Endothelial cell (in vitro differentiated cells): ENCODE measurements at places on chromosomes 7 and 10.

GRCh38 chr10:59036311-59037017 is 140.0 kb upstream of the PHYHIPL start:
- no peaks in the 10 kb centered on the region for H3K36me3 ChIP-seq
- peaks cover 3% of the 10 kb centered on the region for H3K27me3 ChIP-seq
- no peaks in the 10 kb centered on the region for H3K4me1 ChIP-seq
- H3K4me3 ChIP-seq: no peak overlapping the region
- H3K27ac ChIP-seq: no peak overlapping the region

GRCh38 chr7:126450269-126450671 is 802.5 kb downstream of the GRM8 start:
- H3K36me3 ChIP-seq: no peaks in the 10 kb centered on the region
- H3K4me3 ChIP-seq: no peak overlapping the region
- no peaks in the 10 kb centered on the region for H3K4me1 ChIP-seq
- no peaks in the 10 kb centered on the region for H3K27me3 ChIP-seq

DNA sequence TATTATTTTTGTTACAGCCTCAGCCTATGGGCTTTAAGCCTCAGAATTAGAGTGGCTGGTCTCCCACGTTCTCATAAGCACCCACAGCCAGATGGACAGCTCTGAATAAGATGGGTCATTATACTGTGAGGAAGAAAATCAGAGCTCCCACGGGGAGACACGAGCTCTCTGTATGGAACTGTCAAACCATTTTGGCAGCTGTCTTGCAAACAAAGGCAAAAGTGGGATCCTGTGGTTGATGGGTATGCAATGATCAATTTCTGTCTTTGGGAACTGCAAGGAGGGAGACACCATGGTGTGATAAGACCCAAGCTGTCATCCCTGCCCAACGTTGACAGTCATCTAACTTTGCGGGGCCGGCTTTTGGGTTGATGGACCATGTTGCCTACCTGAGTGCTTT is 614.3 kb downstream of the TYW1 start:
- H3K27ac ChIP-seq: no peak overlapping the region
- no peaks in the 10 kb centered on the region for H3K4me1 ChIP-seq
- no peak for DNase-seq
- H3K4me3 ChIP-seq: no peak overlapping the region

DNA sequence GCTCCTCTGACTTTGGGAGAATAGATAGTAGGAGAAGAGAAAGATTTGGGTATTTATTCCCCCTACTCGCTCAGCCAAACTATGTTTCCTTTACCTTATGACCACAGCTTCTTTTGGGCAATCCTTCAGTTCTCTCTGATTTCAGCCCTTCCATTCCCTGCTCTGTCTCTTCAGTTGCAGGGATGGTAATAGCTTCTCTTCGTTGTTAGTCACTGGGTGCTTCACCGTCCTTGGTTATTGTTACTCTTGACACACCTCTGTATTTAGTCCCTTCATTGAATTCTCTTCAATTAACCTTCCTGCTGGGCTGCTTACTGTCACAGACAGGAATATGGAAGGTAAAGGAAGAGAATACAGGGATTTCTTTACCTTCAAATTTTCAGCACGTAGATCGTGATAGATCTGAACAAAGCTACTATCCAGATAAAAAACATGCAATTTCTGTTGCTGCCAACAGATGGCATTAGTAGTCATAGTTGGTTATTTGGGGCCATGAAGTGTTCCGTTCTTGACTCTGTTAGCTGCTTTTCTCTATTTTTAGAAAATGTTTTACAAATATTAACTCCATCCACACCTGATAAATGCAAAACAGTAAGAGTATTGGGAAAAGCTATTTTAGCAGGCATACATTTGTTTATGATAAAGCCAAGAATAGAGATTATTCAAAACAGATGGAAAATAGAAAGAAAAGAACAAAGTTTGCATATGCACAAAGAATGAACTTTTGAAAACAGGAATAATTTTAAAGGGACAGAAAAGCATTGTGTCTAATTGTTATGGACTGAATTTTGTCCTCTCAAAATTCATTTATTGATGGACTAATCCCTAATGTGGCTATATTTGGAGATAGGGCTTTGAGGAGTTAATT is 14.0 kb upstream of the PTTG1IP2 start:
- no peak for DNase-seq
- H3K36me3 ChIP-seq: no peaks in the 10 kb centered on the region
- H3K4me1 ChIP-seq: no peaks in the 10 kb centered on the region
- H3K27me3 ChIP-seq: no peaks in the 10 kb centered on the region

GRCh38 chr7:105426606-105427146 is 38.0 kb upstream of the SRPK2 start:
- H3K27ac ChIP-seq: no peak overlapping the region
- peaks cover 4% of the 10 kb centered on the region for H3K27me3 ChIP-seq
- DNase-seq: no peak
- H3K36me3 ChIP-seq: no peaks in the 10 kb centered on the region

- no peak for DNase-seq
- no peaks in the 10 kb centered on the region for H3K4me1 ChIP-seq
- H3K4me3 ChIP-seq: no peak overlapping the region
- no peaks in the 10 kb centered on the region for H3K27me3 ChIP-seq
- H3K27ac ChIP-seq: no peak overlapping the region
These were observed 91.1 kb upstream of the CACNA2D1 start for GRCh38 chr7:82534684-82535083.

- peaks cover 7% of the 10 kb centered on the region for H3K4me1 ChIP-seq
- peaks cover 3% of the 10 kb centered on the region for H3K36me3 ChIP-seq
- no peak overlapping the region for H3K27ac ChIP-seq
- H3K4me3 ChIP-seq: no peak overlapping the region
- H3K27me3 ChIP-seq: peaks cover 6% of the 10 kb centered on the region
These were observed 169.6 kb downstream of the ELFN1 start for GRCh38 chr7:1839701-1840100.

- H3K4me3 ChIP-seq: no peak overlapping the region
- no peak for DNase-seq
- peaks cover 4% of the 10 kb centered on the region for H3K36me3 ChIP-seq
- H3K4me1 ChIP-seq: no peaks in the 10 kb centered on the region
- peaks cover 2% of the 10 kb centered on the region for H3K27me3 ChIP-seq
- no peak overlapping the region for H3K27ac ChIP-seq
These were observed 735.5 kb upstream of the AUTS2 start for GRCh38 chr7:68862736-68863135.

- no peaks in the 10 kb centered on the region for H3K36me3 ChIP-seq
- peaks cover 2% of the 10 kb centered on the region for H3K27me3 ChIP-seq
- no peak for DNase-seq
- no peak overlapping the region for H3K4me3 ChIP-seq
These were observed 404.1 kb upstream of the LRGUK start for GRCh38 chr7:133723044-133723443.

DNA sequence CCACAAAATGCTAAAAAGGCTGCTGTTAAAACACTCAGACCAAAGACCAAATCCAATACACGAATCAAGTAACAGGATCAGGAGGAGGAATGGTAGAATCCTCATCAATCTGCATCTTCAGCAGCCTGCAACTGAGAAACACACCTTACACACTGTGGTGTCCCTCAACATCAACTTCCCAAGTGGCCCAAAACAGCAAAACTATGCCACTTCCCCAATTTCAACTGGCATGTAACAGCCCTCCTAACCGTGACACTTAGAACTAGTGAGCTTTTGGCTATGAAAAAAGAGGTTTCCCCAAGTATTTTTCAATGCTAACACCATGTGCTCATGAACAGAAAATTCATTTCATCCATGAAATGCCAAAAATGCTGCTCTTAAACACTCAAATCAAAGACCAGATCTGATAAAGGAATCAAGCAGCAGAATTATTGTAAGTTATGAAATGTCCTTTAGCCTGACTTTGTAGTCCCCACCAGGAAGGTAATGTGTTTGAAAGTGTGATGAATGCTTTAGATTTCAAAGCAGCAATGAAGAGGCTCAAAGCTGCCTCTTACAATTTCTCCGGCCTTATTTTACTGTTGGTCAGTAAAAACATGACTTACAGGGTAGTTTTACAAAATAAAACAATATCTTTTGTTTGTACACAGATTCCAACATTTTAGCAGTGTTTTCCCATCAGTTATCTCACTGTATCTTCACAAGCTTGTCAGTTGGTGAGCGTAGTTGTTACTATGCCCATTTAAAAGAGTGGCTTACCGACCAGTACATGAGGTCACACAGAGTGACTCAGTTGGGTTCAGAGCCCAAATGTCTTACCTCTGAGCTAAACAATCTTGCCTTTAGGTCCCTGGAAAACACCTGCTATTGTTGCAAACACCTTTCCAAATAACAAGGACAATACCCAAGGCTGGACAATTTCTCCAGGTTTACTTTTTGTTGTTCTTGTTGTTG is 65.7 kb upstream of the ASAH2 start:
- peaks cover 14% of the 10 kb centered on the region for H3K4me1 ChIP-seq
- H3K27ac ChIP-seq: no peak overlapping the region
- peaks cover 3% of the 10 kb centered on the region for H3K27me3 ChIP-seq
- H3K4me3 ChIP-seq: no peak overlapping the region
- no peaks in the 10 kb centered on the region for H3K36me3 ChIP-seq

DNA sequence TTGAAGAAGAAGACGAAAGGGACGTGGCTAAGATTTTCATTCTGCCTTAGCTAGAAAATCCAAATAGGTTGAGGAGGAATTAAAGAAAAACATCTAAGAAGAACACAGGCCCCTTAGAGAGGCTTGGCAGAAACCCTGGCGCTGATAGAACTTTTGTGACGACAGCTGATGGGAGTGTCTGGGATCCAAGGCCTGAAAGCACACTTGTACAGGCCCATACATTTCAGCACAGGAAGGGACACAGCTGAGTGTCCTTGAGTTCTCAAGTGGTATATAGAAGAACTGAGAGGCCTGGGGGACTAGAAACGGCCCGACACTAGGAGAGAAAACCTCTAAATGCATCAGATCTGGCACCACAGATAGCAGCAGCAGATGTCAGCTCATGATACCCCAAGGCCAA is 39.5 kb downstream of the PRPS1L1 start:
- peaks cover 5% of the 10 kb centered on the region for H3K4me1 ChIP-seq
- H3K27me3 ChIP-seq: no peaks in the 10 kb centered on the region
- no peak overlapping the region for H3K27ac ChIP-seq
- no peak for DNase-seq
- H3K4me3 ChIP-seq: no peak overlapping the region

GRCh38 chr7:108014747-108015682 is 12.1 kb upstream of the LAMB1 start:
- H3K27me3 ChIP-seq: peaks cover 1% of the 10 kb centered on the region
- no peaks in the 10 kb centered on the region for H3K36me3 ChIP-seq
- H3K27ac ChIP-seq: peak overlapping the region; percentile 86

GRCh38 chr7:137704723-137705122 is 142.1 kb downstream of the DGKI start:
- no peak overlapping the region for H3K27ac ChIP-seq
- no peaks in the 10 kb centered on the region for H3K4me1 ChIP-seq
- no peak for DNase-seq
- no peaks in the 10 kb centered on the region for H3K36me3 ChIP-seq
- H3K27me3 ChIP-seq: peaks cover 1% of the 10 kb centered on the region

- H3K4me1 ChIP-seq: no peaks in the 10 kb centered on the region
- peaks cover 1% of the 10 kb centered on the region for H3K27me3 ChIP-seq
- no peak overlapping the region for H3K4me3 ChIP-seq
- no peak overlapping the region for H3K27ac ChIP-seq
- DNase-seq: no peak
These were observed 33.9 kb upstream of the EEPD1 start for GRCh38 chr7:36119005-36119706.

DNA sequence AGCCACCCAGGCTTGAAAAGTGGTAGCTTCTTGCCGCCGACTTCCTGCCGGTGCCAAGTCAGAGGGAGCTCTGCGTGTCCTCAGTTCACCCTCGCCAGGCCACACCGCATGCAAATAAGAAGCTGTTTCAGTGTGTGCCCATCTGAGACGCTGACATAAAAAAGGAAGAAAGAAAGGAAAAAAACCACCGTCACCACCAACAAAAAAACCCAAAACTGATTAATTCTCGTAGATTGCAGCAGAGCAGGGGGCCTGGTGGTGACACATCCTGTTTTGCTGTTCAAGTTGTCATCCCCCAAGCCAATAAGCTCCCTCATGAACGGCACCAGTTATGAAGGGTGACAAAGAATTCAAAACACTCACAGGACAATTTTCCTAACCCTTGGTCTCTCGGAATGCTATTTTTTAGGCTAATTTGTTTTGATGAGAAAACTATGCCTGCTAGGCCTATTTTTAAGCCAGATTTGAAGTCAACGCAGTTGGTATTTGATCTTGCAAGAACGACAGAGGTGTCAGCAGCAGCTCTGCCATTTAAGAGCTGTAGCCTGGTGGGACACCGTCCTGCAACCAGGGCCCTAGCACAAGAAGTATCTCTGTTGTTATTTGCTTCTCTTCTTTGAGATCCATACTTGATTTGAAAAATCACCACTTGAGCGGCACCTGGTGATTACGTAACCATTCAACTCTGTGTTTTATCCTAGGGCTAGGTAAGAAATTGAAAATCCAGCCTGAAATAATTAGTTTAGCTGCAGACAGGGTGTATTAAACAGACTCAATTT is 145.6 kb downstream of the PFKFB3 start:
- no peak overlapping the region for H3K4me3 ChIP-seq
- no peak for DNase-seq
- no peak overlapping the region for H3K27ac ChIP-seq
- peaks cover 4% of the 10 kb centered on the region for H3K36me3 ChIP-seq

DNA sequence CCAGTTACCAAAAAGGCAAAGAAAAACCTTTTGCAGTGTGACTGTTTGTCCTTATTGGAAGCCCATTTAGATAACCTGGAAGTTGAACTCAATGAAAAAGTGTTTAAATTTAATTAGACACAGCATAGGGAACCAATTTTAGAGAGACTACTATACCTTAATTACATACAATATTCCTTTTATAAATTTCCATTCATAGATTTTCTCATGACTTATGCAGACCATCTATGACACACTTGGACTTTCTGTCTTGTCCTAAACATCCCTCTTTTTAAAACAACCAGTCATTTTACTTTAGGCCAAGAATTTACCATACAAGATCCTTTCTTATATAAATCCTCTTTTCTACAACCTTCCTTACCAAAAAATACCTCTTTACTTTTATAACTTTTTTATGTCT is 61.6 kb downstream of the MTURN start:
- no peaks in the 10 kb centered on the region for H3K27me3 ChIP-seq
- H3K4me1 ChIP-seq: no peaks in the 10 kb centered on the region

DNA sequence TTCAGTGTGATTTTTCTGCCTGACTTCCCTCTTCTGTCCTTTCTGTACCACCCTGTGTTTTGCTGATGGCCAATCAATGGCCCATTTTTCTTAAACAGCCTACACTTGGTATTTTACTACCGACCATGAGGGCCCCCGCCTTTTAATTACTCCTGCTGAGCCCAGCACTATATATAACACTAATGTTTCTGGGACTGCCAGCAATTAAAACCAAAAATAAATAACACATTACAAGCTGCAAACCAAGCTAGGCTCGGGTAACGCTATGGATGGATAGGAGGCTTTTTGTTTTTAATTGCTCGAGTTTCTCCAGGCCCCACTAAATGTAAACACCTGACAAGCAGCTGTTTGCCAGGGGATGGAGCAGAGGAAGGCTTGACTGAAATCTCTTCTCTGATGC is 915.4 kb upstream of the AUTS2 start:
- H3K27me3 ChIP-seq: peaks cover 7% of the 10 kb centered on the region
- no peak overlapping the region for H3K4me3 ChIP-seq
- peaks cover 17% of the 10 kb centered on the region for H3K36me3 ChIP-seq

DNA sequence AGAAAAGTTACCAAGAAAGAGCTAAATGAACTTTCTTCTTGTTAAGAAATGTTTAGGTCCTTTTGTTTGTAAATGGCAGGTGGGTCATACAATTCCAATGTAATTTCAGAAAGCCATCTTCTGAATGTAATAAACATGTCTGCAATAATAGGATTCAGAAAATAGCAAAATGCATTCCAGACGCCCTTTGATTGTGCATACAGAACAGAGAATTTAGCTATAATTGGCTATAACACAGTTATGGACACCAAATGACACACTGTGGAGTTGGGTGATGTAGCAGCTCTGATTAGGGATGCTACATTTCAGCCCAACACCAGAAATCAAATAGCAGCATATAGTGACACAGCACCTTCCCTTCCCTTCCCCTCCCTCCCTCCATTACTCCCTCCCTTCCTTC is 240.8 kb downstream of the SNX10 start:
- peaks cover 6% of the 10 kb centered on the region for H3K4me1 ChIP-seq
- DNase-seq: no peak
- no peak overlapping the region for H3K27ac ChIP-seq
